EH (cell line): ENCODE measurements at places on chromosomes 4 and X.

DNA sequence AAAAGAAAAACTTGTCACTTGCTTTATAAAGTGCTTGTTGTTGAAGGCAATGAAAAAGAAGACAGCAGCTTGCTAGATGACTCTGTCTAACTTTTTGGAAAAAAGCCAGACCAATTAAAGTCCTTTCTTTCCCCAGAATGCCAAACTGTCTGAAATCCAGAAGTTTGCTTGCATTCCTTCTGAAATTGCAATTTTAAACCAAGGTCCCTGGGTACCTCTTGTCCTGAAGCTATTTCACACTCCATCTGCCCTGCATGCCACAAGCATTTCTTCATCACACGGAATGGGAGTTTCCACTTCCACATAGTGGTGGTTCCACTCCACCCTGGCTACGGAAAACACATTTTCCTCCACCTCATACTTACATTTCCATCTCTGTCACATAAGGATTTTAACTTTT lies 101.0 kb downstream of the PAPSS1 start:
- DNase-seq = peak; percentile 93

DNA sequence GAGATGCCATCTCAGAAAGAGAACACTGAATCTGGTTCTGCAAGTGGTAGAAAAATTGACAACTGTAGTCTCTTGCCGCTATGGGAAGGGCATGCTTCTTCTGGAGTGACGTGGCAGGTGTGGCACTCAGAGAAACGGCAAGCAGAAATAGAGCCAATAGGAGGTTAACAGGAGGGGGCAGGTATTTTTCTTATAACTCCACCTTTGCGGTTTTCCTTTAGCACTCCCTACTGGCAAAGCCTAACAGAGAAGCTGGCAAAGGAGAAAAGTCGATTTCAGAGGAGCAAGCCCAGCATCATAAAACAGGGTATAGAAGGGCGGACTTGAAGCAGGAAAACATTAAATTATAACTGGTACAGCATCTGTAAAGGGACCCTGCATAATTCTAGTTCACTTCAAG lies 1382.2 kb downstream of the PCDH18 start:
- no peak for DNase-seq

DNA sequence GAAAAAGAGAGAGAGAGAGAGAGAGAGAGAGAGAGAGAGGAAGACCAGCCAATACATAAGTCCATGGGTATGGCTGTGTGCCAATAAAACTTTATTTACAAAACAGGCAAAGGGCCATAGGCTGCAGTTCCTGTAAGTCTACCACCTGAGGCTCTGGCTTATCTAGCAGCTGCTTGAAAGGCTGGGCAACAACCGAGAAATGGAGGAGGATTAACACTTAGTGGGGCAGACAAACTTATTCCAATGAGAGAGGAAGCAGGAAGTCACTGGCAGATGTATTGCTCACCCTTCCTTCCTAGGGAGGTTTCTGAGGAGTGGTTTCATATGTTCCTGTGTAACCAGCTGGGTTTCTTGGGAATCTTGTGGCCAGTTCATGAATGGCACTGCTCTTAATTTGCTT lies 4.7 kb upstream of the GPR143 start:
- DNase-seq = peak; percentile 10

- peak; percentile 34 for DNase-seq
These were observed 248.1 kb downstream of the C4orf33 start for GRCh38 chr4:129344058-129344457.

- peak; percentile 86 for DNase-seq
These were observed 24.9 kb downstream of the ARL9 start for GRCh38 chr4:56530269-56531148.

DNA sequence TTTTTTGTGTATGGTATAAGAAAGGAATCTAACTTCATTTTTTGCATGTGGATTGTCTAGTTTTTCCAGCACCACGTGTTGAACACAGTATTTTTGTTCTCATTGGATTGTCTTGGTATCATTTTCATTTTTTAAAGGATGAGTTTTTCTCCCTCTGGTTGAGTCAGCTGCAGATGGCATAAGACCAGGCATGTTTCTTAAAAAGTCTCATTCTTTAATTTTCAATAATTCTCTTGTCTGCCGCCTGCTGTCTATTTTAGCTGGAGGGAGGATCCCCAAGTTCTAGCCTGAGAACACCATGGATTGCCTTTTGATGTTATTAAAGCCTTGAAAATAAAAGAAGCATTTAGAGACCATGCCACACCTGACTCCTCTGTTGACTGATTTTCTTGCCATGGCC lies 263.8 kb downstream of the ARHGAP24 start:
- DNase-seq = no peak

- DNase-seq = peak; percentile 32
These were observed 24.1 kb downstream of the SH3KBP1 start for GRCh38 chrX:19863212-19863856.

DNA sequence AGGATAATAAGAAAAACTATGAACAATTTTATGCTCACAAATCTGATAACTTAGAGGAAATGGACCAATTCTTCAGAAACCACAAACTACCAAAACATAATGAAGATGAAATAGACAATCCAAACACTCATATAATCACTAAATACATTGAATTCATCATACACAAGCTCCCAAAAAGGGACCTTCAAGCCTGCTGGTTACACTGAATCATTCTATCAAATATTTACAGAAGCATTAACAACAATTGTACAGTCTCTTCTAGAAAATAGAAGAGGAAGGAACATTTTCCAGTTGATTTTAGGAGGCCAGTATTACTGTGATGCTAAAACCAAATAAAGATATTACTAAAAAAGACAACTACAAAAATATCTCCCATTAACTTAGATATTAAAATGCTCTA lies 88.3 kb downstream of the IL15 start:
- DNase-seq = peak; percentile 29

- DNase-seq = no peak
These were observed 41.8 kb downstream of the PALLD start for GRCh38 chr4:168538632-168539031.

- no peak for DNase-seq
These were observed 150.2 kb upstream of the GALNT7 start for GRCh38 chr4:173018446-173018845.

DNA sequence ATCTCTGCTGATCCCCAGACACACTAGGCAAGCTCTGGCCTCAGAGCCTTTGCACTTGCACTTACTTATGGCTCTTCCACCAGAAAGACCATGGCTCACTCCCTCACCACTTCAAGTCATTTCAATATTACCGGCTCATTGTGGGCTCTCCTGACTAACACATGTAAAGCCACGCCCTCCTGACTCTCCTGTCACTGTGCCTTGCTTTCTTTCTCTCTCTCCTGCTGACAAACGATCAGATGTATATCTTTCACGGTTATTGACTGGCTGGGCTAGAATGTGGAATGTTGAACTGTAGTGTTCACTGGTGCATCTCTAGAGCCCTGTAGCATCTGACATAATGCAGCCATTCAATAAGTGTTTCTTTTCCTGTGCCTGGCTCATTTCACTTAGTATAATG lies 425.1 kb downstream of the RAB28 start:
- DNase-seq = no peak

DNA sequence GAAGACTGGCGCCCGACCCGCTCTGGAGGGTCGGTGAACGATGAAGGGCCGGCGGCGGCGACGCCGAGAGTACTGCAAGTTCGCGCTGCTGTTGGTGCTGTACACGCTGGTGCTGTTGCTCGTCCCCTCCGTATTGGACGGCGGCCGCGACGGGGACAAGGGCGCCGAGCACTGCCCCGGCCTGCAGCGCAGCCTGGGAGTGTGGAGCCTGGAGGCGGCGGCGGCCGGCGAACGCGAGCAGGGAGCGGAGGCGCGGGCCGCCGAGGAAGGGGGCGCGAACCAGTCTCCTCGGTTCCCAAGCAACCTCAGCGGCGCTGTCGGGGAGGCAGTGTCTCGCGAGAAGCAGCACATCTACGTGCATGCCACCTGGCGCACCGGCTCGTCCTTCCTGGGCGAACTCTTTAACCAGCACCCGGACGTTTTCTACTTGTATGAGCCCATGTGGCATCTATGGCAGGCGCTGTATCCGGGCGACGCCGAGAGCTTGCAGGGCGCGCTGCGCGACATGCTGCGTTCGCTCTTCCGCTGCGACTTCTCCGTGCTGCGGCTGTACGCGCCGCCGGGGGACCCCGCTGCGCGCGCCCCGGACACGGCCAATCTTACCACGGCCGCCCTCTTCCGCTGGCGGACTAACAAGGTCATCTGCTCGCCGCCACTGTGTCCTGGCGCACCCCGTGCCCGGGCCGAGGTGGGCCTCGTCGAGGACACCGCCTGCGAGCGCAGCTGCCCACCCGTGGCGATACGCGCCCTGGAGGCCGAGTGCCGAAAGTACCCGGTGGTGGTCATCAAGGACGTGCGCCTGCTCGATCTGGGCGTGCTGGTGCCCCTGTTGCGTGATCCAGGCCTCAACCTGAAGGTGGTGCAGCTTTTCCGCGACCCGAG lies 568 bp downstream of the CHST7 start:
- peak; percentile 62 for DNase-seq
